Activated CD4-positive, alpha-beta T cell treated with anti-CD3 and anti-CD28 coated beads, Interleukin-2, amount 50 U/mL, for 4 hours (primary cell): ENCODE measurements at places on chromosomes 7 and 10.

DNA sequence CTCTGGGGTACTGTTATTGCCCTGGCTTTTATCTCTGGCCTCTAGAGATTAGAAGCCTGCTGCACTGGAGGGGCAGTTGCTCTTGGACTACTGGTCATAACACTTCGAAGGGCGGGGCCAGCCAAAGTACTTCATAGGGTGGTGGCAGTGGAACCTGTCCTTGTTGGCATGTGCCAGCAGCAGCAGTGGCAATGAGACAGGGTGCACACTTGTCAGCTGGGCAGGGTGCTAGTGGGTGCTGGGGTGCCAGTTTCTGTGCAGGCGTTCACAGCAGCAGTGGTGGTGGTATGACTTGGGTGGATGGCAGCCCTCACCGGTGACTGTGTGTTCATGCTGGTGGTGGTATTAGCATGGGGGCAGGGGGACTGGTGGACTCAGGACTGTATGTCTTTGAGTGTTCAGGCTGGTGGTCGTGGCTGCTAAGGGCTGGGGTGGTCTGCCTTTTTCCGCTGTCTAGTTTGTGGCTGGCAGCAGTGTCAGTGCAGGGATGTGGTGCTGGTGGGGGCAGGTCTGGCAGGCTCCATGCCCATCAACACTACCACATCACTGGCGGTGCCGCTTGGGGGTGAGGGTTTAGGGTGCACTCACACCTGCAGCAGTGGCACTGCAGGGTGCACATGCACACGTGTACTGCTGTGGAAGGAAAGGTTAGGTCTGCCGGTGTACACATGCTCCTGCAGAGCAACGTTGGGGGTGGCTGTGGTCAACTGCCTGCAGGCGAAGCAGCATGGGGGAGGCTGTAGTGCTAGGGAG lies 176.1 kb upstream of the CDC14C start:
- DNase-seq, result no peak

DNA sequence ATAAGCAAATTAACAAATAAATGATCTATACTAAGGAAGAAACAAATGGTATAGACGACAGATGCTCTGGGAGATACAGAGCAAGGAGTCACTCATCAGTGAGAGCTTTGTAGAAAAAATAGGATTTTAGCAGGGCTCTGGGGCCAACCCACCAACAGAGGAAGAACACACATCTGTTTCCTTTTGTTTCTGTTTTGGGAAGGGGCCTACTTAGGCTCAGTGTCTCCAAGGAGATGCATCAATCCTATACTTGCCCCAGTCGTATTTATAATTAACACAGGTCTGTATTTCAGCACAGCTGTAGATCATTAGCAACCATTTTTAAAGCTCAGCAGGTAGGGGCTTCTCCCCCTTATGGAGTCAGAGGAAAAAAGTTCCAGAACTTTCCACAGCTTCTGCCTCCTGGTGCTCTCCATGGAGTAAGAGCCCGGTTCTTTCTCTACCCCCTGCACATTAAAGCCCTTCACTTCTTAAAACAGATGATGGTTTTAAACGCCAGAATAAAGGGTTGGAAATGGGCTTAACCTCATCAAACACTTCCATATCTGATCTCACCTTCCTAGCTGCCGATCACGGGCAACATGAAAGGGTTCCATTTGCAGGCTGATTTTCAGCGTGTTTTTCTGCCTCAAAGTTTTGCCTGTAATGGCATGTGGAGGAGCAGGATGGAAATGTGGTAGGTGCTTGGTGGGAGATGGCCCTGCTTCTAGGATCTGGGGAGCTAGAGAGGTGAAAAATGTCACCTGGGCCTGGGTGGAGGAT lies 291.7 kb downstream of the TCF7L2 start:
- DNase-seq, result no peak

GRCh38 chr10:16713290-16713689 lies 103.9 kb downstream of the RSU1 start:
- no peak for DNase-seq

- DNase-seq, result no peak
Measured at GRCh38 chr7:37916017-37916672, 472 bp downstream of the SFRP4 start.

DNA sequence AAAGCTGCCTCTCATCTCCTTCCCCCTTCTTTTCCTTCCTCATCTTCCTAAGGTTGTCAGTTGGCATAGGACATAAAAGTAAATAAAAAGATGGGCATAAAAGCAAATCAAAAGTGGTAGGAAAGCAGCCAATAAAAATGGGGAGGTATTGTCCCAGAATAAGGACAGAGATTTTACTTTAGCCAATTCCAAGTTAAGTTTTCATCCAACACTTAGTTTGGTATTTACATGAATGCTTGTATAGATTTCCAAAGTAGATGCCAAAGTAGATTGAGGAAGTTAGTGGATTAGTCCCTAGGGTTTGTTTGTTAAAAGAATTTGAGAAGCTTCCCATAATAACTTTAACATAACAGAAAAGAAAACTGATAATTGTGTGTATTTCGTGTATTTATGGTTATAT lies 33.7 kb downstream of the HDAC9 start:
- no peak for DNase-seq

DNA sequence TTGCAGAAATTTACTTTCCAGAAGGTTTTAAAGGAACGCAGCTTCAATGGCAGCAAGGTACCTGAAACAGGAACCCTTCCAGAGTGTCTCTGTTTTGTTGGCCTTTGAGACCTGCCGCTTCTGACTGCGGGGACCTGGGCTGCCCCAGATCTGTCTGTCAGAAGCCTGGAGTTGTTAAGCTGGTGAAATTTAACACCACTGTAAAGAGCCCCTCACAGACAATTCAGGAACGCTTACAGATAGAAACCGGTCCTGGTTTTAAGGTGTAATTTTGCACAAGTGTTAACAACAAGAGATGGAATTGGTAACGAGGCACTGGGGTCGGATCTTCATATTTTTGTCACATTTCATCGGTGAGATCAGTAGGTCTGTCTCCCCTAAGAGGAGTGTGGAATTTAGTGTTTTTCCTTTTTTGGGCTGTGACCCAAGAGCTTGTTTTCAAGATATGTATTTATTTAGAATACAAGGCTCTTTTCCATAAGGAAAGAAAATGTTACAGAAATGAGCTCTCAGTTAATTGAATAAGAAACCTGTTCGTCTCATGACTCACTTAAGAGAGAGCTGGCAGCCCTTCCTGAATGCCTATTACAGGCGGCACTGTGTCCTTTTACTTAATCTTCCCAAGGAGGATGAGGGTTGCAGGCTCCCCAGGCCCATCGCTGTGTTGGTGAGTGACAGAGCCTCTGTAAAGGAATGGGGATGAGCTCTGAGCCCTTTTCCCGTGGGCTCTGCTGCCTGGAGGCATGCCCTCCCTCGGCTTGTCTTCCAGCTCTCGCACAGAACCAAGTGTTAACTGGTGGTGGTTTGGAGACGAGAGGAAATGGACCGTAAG lies 168.7 kb downstream of the CUX1 start:
- DNase-seq, result no peak

DNA sequence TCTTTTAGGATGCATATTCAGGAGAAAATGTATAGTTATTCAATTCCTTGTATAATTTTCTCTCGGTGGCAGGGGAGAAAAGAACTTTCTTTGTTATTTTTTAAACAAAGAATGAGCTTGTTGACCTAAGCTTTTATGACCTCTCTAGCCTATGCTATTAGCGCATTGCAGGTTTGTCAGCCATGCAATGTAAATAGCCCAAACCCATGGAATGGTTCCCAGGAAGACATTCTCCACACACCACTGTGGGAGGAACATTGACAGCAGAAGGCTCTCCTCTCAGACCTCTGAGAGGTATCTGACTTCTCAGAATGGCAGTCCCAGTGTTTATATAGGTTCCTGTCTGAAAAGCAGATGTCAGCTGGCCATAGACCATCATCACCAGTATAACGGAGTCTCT lies 19.6 kb upstream of the AGBL3 start:
- no peak for DNase-seq

DNA sequence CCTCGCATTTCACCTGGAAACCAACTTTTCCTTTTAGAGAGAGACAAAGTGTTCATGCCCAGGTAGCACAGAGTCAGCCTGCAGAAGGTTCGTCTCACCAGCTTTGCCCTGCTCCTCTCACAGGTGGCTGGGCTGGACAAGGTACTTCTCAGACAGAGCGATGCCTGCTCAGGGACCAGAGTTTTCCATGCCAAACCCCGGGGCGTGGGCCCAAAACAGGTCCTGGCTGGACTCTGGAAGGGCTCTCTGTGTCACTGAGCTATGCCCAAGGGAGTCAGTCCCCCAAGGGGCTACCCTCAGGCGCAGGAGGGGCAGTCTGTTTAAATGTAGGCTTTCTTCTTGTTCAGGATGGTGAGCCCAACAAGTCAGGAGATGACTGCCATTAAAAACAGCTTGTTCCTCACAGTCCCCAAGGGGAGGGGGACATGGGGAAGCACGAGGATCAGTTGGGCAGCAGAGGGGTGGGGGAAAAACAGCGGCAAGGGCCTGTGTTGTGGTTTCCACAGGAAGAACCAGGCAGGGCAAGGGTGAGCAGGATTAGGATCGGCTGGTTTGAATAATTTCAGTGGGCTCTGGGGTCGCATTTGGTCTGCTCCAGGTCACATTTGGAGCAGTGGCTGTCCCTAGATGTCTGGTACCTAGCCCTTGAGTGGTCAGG lies 55.5 kb upstream of the FIGNL1 start:
- no peak for DNase-seq

- no peak for DNase-seq
Measured at GRCh38 chr7:28782362-28782761, 175.8 kb downstream of the TRIL start.

- no peak for DNase-seq
Measured at GRCh38 chr10:48505394-48506112, 99.3 kb downstream of the ARHGAP22 start.

DNA sequence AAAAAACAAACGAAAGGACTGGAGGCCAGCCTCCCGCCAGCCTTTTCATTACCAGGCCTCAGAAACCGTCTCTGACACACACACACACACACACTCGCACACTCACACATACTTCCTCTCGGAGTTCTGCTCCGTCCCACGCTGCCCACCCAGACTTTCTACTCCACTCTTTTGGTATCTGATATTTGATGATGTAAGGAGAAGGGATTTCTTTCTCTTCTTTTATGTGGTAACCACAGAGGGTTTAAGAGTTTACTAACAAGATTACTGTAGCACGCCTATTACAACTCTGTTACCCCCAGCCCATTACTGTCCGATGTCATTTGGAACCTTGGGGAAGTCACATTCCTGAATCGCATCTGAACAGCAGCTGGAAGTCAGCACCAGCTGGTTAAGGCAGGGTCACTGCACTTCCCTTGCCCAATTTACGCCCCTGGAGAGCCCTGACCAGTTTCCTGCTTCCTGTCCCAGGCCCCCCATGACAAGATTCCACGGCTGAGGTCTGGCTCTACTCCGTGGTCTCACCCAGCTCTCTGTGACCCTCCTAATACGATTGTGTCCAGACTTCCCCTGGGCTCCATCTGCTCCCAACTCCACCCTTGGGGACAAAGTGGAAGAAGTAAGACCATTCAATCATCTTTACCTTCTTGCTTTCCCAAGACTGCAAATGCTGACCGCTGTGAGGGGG lies 1.1 kb downstream of the DENND2A start:
- peak; percentile 14 for DNase-seq

GRCh38 chr7:128081351-128081750 lies 50.1 kb upstream of the LRRC4 start:
- no peak for DNase-seq
